Pancreas (tissue), 10 donors: ENCODE measurements at places on chromosomes 2 and 18. TPM values are rescaled to one million over a fixed set of nuclear protein-coding genes. Genes with fewer than 3 reads are reported as not detected.
A peak's percentile ranks its signal among the peaks of the same experiment; 100 is the strongest.

DNA sequence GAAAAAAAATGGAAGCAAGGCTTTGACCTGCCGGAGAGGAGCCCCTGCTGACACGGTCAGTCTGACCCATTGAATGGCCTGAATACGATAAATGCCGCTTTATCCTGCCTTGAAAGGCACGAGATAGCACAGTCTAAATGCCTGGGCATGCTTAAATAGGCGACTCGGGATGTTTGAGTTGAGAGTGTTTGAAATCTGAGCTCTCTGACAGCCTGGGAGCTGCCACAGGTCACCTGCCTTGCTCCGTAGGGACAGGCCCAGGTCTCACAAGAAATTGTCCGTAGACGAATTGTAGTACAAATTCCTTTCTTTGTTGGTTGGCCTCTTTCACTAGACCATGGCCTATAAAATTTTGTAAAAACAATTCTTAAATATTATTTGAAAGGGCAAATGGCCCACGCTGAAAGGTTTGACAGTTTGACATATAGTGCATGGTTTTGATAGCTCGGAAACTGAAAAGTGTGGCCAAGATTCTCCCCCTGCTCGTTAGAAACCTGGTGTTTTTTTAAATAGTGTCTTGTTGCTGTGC lies 72.8 kb downstream of the MEIS1 start:
- no peak for DNase-seq

DNA sequence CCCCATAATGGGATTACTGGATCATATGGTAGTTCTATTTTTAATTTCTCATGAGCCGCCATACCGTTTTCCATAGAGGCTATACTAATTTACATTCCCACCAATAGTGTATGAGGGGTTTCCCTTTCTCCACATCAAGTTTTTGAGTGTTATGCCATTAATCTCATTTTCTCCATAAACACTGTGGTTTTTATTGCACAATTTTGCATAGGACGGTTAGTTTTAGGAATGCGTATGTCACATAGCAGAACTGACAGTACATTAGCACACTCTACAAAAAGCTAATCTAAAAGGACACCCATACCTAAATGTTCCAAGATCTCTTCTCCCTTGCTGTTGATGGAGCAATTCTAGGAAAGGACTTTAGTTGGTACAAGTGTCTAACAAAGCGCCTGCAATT lies 32.5 kb downstream of the DARS1 start:
- no peak for DNase-seq

DNA sequence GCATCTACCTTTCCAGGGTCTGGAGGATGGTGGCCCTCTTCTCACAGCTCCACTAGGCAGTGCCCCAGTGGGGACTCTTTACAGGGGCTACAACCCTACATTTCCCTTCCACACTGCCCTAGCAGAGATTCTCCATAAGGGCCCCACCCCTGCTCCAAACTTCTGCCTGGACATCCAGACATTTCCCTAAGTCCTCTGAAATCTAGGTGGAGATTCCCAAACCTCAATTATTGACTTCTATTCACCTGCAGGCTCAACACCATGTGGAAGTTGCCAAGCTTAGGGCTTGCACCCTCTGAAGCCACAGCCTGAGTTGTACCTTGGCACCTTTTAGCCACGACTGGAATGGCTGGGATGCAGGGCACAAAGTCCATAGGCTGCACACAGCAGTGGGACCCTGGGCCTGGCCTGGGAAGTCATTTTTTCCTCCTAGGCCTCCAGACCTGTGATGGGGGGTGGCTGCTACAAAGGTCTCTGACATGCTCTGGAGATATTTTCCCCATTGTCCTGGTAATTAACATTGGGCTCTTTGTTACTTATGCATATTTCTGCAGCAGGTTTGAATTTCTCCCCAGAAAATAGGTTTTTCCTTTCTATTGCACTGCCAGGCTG lies 53.7 kb upstream of the ST3GAL5 start:
- no peak for DNase-seq

GRCh38 chr2:65662654-65663432 lies 230.4 kb upstream of the SPRED2 start:
- DNase-seq = no peak

GRCh38 chr2:147548451-147548850 lies 296.4 kb upstream of the ACVR2A start:
- DNase-seq = no peak

DNA sequence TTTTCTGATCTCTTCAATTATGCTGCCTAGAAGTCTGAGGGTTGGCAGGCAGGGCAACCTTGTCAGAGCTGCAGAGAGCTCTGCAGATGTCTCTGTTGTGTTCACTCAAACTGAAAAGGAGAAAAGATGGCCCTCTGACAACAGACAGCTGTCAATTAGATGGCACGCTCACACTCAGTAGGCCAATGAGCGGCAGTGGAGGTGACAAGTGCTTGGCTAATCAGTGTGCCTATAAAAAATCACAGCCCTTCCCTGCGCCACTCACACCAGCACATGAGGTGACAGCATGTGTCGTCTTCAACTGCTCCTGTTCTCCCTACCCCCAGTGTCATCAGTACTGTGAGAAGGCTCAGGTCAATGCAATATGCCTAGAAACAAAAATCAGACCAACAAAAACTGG lies 203.9 kb downstream of the TCF4 start:
- no peak for DNase-seq

DNA sequence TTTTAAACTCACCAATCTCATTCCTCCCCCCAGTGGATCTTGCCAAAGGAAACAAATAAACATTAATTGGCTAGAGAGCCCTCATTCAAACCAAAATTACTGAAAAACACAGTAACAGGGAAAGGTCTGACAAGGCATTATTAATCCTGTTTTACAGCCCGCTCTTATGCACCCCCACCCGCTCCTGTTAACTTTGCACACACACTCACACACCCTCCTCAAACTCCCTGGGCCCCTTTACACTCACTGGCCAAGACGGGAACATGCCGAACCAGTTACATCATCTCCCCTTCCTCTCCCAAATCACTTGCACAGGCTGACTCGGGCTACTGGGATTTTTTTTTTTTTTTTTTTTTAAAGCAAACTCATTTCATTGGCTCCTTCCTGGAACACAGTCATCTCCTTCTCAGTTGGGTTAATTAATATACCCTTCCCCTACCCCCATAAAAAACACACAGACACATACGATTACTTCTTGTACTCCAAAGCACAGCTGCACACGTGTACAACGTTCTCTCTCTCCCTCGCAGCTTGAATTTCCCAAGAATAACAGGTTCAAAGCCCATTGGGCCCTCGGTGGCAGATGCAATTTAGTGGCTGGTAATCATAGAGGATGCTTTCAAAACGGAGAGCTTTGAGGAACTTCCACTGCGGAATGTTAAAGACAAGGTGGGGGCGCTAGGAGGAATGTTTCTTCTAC lies 31.8 kb downstream of the KLF7 start:
- no peak for DNase-seq

GRCh38 chr2:237886685-237887481 lies 27.5 kb downstream of the RAMP1 start:
- DNase-seq = no peak

- no peak for DNase-seq
These were observed 166.4 kb downstream of the TMEM247 start for GRCh38 chr2:46645681-46646162.

GRCh38 chr2:33110461-33110860 lies 163.7 kb downstream of the LTBP1 start:
- no peak for DNase-seq

DNA sequence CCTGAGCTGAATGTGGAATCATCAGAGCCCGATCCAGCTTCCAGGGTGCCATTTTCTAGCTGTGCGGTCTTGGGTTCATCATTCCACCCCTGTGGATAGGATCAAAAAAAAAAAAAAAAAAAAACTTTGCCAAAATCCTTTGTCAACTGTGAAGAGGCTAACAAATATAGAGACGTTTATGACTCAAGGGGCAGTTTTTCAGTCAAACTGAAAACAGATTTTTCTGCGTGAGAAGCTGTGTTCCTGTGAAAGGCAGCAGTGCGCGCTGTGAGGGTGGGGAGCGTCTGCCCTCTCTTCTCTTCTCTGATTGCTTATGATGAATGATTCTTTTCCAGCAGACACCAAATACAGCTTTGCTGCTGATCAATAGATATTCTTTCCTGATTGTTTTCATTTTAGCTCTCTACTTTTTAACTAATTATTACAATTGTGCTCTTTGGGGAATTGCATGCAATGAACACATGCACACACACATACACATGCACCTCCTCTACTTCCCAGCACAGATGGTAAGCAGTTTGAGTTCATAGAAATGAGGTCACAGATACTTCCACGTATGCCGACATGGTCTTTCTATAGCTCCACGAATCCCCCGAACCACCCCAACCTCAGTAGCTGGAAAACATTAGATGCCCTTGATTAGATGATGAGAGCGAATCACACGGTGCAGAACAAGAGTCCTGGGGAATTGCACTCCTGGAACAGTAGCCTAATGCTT lies 175.4 kb downstream of the NRP2 start:
- no peak for DNase-seq

DNA sequence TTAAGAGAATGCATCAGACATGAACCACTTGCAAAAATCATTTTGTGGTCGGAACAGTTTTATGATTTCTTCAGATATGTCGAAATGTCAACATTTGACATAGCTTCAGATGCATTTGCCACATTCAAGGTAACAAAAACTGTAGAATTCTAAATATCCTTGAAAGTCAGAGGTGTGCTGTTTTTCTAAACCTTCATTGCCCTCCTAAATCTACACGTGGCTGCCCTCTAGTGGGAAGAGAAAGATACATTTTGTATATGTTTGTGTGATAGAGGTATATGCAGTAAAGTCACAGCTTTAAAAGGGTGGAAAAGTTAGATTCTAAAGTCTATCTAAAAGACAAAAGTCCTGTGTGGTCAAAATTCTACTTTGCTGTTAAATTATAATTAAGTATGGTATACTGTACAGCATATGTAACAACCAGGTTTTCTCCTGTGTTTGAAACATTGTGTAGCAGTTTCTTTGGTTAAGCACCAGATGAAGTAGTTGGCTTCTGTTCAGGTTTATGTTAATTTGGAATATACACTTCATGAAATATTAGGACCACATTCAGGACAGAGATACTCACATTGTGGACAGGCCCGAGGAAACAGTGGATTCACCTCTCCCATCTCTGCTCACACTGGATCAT lies 65.9 kb upstream of the ITM2C start:
- DNase-seq = no peak

GRCh38 chr2:229686122-229686919 lies 28.0 kb downstream of the DNER start:
- no peak for DNase-seq

GRCh38 chr2:112272669-112273068 lies 2.7 kb upstream of the ZC3H6 start:
- DNase-seq = no peak

DNA sequence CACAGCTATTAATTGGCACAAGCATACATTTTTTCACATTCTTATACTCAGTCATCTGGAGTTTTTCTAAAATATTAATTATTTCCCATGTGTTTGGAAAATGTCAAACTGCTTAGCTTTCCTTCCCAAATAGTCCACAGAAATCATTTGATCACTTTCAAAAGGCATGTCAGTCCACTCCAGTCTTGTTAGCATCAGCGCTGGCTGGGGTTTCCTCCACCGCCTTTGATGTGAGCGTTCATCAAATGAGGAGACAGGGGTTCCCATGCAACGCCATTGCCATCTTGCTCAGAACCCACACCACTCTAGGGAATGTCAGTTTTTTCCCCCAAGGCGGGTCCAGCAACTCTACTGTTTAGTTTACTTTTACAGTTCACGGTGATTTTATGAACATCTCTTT lies 13.1 kb upstream of the RAX start:
- no peak for DNase-seq

DNA sequence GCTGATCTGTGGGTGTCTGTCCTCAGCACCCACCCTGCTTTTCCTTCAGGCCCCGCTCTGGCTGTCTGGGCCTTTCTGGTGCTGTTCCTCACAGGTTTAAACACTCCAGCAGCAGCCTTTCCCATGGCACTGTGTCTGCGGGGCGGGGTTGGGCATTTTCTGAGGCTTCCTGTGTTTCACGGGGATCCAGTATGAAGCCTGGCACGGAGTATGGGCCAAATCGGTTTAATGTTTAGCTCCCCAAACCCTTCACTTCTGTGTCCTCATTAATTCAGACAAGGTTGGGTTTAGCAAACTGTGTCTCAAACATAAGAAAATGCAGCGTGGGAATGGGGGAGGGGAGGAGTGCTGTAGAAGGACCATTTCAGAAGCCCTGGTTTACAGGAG lies 44.9 kb downstream of the HPCAL1 start:
- DNase-seq = peak; percentile 69

- DNase-seq = no peak
These were observed 35.5 kb upstream of the AQP4 start for GRCh38 chr18:26901020-26901419.

DNA sequence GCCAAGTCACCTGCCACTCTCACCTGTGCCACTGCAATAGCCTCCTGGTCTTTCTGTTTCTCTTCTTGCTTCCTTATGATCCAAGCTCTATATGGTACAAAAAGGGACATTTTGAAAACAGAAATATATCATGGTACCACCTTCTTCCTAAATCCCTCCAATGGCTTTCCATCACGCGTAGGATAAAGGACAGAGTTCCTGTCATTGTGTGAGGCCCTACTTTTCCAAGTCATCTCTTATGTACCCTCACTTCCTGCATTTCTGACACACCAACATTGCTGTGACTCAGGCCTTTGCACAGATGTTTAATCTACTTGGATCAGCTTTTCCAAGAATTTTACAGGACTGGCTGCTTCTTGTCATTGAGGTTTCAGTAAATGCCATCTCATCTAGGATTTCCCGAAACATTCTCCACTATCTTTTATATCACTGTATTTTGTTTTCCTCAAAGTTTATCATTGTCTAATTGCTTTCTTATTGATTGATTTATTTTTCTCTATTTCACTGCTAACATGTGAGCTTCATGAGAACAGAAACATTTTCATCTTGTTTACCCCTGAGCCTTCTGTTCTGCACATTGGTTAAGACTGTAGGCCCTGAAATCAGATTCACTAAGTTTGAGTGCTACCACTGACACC lies 426.1 kb upstream of the FANCL start:
- DNase-seq = no peak

GRCh38 chr2:133439565-133439920 lies 128.7 kb downstream of the NCKAP5 start:
- no peak for DNase-seq

DNA sequence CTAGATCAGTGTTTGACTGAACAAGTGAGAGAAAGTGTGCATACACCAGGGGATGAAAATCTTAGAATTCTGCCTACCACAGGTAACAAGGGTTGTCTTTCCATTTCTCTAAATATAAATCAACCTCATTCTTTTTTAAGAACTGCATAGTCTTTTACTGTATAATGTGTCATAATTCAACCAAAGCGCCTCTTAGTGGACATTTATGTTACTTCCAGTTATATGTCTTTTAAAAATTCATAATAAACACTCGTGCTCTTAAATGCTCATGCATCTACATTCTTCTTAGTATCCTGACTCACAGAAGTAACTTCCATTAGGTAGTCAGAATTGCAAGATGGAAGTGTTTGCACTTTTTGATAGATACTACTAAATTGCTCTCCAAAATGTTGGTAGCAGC lies 76.2 kb downstream of the CHRNA1 start:
- DNase-seq = no peak

The GPR17 gene
- not detected for total RNA-seq

The CRYBA2 gene
- total RNA-seq = 29.6 TPM

The SCN9A gene
- 4.3 TPM for total RNA-seq

The NOL4 gene
- 1.5 TPM for total RNA-seq

The GPR155 gene
- total RNA-seq = 8.2 TPM

The ZNF396 gene
- 3.8 TPM for total RNA-seq

The UCN gene
- 1.0 TPM for total RNA-seq

The WBP1 gene
- 50.4 TPM for total RNA-seq

The ITGB6 gene
- total RNA-seq = 1.9 TPM

The SKOR2 gene
- total RNA-seq = not detected

The RAPH1 gene
- 19.2 TPM for total RNA-seq

The PAX8 gene
- total RNA-seq = 0.28 TPM
